ENCODE measurements at places on chromosomes 7 and 10.

DNA sequence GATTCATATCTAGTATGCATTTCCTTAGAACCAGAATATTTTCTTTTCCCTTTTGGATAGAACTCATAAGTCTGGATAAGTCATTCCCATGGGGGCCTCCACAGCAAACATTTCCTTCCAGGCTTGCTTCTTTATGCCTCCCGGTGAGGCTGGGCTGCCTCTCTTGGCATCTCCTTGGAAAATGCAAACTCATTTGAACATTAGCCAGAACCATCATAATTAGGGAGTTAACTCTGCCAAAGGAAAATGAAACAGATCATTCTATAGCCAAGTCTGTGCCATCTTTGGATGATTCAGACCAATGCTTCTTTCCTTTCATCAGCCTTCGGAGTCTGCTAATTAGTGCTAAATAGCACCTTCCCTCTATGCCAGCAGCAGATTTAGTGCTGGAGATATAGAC, 81.1 kb downstream of the PLPP4 start:
- no peak for DNase-seq

- no peak for DNase-seq
Observed at GRCh38 chr7:27933671-27934565, 194.0 kb downstream of the TAX1BP1 start.

DNA sequence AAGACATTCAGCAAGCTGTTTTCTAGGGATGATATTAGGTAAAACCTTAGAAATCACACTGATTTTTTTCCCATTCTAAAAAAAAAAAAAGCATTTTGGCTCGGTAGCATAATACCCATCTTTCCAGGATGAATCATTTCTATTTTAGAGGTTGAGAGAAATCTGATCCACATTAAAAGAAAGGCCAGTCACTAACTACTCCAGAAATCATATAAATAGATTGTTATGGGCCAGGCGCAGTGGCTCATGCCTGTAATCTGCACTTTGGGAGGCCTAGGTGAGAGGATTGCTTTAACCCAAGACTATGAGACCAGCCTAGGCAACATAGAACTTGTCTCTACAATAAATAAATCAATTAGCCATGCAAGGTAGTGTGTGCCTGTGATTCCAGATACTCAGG, 164.3 kb downstream of the BAMBI start:
- no peak for DNase-seq

DNA sequence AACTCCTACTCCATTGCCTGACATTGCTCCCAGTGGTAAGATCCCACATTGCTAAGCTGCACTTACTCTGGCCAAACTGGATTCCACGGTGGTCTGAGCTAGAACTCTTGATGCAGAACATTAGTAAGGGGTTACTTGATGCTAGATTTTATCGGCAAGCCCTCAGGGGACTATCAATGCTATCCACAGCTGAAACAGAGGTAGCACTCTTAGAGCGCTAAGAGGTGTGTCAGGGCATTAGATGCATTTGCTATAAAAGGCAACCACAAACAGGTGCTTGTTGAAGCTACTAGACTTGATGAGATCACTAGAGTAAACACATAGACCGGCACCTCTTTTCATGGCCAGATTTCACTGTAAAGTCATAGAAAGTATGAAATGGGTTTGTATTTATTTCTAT, 116.3 kb downstream of the MDFIC start:
- DNase-seq: no peak

DNA sequence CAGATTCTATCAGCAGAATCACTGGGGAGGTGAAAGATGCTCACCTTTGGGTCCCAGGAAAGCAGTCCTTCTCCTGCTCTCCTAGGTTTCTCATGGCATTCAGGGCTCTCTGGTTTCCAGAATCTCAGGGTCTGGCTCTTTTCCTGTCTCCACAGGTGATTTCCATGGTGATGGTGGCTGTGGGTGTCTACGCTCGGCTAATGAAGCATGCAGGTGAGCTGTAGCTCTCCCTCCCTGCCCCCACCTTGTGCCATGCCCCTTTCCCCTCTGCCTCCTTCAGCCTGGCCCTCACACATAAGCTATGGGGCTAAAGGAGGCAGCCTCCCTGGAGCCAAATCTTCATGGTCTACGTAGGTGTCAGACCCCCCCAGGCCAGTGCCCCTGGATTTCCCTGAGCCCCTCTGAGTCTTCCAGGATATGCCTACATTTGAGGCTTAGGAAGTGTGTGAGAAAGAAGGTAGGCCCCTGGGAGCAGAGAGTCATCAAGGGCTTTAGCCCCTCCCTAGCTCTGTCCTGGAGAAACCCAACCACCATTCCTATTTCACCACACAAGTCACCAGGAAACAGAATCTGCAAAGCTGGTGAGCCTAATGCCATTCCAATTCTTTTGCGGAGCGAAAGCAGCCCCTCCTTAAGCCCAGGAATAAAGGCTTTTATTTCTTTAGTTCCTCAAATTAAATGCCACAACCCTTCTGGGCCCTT, 17.2 kb downstream of the TSPAN33 start:
- no peak for DNase-seq

DNA sequence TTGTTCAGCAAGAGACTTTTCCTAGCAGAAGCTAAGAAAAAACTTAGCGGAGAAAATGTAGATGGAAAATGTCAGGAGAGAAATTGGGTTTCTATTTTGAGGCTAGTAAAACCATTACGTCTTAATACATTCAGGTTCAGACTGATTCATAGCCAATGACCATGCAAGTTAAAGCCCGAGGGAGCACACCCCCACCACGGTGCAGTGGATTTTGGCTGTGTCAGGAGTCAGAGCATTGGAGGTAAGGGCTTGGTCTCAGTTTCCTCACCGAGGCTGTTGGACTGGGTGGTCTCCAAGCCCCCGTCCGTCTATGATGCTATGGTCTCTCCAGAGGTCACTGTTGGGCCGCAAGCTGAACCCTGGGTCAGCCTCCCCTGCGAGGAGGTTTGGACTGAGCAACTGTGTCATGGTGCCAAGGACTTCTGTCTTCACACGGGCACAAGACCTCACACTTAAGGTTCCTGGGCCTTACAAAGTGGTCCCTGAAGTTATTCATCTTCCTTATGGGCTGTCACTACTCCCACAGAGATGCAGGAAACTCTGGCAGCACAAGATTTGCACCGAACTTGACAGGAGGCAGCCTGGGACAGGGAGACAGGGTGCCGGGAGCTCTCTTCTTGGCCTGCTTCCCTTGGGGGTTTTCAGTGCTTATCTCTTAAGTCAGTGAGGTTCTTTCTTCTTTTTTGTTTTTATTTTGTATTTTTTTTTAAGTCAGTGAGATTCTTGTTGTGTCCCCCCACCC, 186.8 kb downstream of the PHTF2 start:
- DNase-seq: no peak

GRCh38 chr10:69644658-69645295, 14.7 kb downstream of the FAM241B start:
- DNase-seq: no peak

DNA sequence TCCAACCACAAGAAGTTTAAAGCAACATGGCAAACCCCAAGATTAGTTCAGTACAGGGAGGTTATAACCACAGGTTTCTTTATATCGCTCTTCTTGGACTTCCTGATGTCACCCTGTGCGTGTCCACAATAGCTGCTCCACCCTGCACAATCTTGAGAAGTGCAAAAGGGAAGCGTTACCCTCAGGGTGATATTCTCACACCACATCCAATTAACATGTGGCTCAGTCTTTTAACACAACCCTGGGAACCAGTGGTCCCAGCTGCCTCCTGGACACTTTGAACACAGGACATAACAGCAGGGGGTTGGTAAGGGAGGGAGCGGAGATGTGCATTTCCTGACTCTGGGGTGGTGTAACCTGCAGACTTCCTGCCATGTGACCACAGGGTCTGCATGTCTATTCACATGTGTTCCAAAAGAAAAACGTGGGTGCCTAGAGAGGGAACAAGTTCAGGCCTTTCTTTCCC, 64.6 kb downstream of the GSAP start:
- no peak for DNase-seq

GRCh38 chr7:37432281-37432920, 16.3 kb downstream of the ELMO1 start:
- DNase-seq: no peak

DNA sequence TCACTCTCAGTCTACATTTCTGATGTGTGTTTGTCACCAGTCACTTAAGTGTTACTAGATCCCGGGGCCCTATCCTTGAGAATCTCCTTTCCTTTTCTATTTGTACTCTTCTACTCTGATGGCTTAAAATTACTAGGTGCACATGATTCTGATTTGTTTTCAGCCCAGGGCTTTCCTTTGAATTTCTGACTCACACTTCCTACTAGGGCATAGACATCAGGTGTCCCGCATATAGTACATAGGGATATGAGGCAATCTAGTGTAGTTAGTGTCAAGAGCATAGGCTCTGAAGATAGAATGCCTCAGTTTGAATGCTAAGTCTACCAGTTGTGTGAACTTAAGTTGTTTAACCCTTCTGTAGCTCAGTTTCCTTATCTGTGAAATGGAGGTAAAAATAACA, 49.4 kb upstream of the LRRN3 start:
- no peak for DNase-seq

DNA sequence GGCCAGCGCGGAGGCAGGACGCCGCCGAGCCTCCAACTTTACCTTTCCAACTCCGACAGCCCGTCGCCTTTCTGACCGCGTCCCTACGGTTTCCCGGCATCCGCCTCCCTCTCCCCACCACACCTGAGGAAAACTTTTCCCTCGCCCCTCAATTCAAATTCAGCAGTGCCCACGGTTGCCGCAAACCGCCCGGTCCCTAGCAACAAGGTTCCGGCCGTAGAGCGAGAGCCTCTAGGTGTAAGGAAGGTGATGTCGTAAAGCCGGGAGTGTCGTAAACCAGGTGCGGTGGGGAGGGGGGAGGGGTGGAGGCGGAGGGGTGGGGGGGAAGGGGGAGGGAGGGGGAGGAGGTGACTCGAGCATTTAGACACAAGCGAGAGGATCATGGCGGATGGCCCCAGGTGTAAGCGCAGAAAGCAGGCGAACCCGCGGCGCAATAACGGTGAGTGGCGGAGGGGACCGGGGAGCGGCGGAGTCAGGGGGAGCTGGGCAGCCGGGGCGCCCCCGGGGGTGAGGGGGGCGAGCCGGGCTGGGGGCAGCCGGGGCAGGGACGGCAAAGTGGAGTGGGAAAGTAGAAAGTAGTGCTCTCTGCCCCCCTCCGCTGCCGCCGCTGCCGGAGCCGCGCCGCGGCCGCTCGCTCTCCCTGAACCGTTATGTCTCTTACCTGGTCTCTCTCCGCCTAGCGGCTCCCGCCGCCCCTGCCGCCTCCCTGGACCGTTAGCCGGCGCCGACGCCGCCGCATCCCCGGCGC, at the start of gene ZEB1:
Gene ZEB1, plus strand, starts transcription at position 363 of the 748 bp plus-strand sequence. Its CDS starts 19 bp downstream, at position 382.
- peak; percentile 70 for DNase-seq

- no peak for DNase-seq
Observed at GRCh38 chr7:96887426-96887825, 117.9 kb upstream of the DLX6 start.
